ENCODE measurements at places on chromosomes 13 and 19. TPM values are rescaled to one million over a fixed set of nuclear protein-coding genes. Genes with fewer than 3 reads are reported as not detected.

Gene SYCN
- 939 TPM for polyA plus RNA-seq

Gene GJA3
- 0.03 TPM for polyA plus RNA-seq

Gene SERP2
- polyA plus RNA-seq: 2.5 TPM

Gene AKT2
- 172 TPM for polyA plus RNA-seq

Gene SEMA6B
- 34.5 TPM for polyA plus RNA-seq

Gene NPHS1
- polyA plus RNA-seq: not detected

Gene SHISA7
- 0.11 TPM for polyA plus RNA-seq

Gene TMPRSS9
- 0.09 TPM for polyA plus RNA-seq

Gene ACER1
- polyA plus RNA-seq: not detected

Gene CBY2
- not detected for polyA plus RNA-seq

Gene STAP2
- 10.1 TPM for polyA plus RNA-seq

Gene DOCK9
- polyA plus RNA-seq: 36.4 TPM

Gene ZNF730
- 0.04 TPM for polyA plus RNA-seq

Gene ZNF414
- polyA plus RNA-seq: 27.3 TPM

Gene ZNF486
- polyA plus RNA-seq: 1.4 TPM

Gene OR7A5
- not detected for polyA plus RNA-seq

Gene APC2
- polyA plus RNA-seq: 0.06 TPM

Gene ZNF44
- polyA plus RNA-seq: 3.9 TPM

Gene MYO16
- polyA plus RNA-seq: 2.0 TPM

Gene PALM
- polyA plus RNA-seq: 153 TPM

Gene CCL25
- not detected for polyA plus RNA-seq

Gene PRRG2
- 11.7 TPM for polyA plus RNA-seq

Gene PRODH2
- not detected for polyA plus RNA-seq

Gene PNMA8C
- not detected for polyA plus RNA-seq

Data from adipose tissue (tissue), 3 donors.